Activated T-helper 1 cell treated with Interleukin-2 at 50 U/mL for 16 hours (primary cell): ENCODE measurements at places on chromosomes 5 and 9.

DNA sequence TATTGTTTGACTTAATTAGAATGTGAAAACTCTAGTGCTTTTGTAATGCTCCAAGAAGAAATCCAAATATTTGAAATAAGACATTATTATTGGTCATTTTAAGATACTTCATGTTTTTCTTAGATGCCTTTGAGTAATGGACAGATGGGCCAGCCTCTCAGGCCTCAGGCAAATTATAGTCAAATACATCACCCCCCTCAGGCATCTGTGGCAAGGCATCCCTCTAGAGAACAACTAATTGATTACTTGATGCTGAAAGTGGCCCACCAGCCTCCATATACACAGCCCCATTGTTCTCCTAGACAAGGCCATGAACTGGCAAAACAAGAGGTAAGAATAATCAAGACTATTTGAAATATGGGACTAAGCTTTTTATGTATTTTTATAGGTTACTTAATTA is 69.2 kb upstream of the SREK1 start:
- no peak for DNase-seq

GRCh38 chr5:173328844-173329490 is 753 bp upstream of the STC2 start:
- no peak for DNase-seq

DNA sequence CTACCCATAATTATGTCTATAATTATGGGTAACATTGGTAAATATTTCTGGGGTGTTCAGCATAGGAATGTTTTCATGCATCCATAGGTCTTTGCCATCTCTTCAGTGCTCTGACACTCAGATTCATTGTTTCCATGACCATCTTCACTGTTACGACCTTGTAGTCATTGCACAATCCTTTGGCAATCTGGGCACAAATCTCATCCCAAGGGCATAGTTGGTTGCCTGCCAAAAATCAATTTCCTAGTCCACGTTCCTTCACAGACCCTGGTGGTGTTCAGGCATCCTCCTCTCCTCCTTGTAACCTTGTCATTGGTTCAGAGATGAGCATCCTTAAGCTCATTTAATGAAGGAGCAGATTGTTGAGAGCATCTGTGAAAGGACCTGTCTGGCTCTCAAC is 1400.7 kb downstream of the CDH12 start:
- DNase-seq: no peak

DNA sequence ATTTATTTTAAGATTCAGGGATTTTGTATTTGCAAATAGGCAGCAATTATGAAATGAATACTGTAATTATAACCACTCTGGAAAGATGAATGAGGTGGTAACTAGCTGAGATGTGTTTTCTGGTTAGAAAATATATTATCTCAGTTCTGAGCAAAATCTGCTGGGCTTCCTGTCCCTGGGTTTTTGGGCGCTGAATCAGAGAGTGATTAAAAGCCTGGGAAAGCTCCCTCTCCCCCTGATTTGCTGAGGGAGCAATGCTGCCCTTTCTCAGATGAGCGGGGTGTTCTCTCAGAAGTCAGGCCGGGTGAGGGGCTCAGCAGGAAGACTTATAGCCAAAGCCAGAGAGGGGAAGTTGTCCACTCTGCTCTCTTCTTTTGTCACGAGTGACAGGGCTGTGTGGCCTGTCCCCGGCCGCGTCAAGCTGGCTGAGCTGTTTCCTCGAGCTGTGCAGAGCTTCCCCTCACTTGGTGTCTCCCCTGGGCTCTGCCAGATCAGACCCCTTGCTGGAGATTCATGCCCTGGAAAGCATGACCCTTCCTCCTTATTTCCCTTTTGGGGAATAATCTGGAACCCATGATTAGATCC is 39.8 kb upstream of the PITX1 start:
- DNase-seq: no peak

DNA sequence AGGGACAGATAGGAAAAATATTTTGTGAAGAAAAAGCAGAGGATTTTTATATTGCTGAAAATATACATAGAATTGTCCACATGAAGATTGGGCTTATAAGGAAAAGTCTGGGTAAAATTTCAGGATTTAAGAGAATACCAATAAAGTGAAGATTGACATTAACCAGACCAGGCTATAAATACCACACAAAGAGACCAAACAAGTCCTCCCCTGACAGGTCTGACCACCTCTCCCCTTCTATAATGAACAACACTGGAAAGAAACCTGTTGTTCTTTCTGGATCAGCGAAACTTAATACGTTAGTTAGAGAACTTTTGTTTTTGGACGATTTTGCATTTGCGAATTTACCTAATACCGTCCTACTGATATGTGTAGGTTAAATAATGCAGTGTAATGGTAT is 138.3 kb downstream of the ISL1 start:
- DNase-seq: no peak

- DNase-seq: no peak
These were observed 173.6 kb upstream of the MAP3K1 start for GRCh38 chr5:56641635-56642260.

DNA sequence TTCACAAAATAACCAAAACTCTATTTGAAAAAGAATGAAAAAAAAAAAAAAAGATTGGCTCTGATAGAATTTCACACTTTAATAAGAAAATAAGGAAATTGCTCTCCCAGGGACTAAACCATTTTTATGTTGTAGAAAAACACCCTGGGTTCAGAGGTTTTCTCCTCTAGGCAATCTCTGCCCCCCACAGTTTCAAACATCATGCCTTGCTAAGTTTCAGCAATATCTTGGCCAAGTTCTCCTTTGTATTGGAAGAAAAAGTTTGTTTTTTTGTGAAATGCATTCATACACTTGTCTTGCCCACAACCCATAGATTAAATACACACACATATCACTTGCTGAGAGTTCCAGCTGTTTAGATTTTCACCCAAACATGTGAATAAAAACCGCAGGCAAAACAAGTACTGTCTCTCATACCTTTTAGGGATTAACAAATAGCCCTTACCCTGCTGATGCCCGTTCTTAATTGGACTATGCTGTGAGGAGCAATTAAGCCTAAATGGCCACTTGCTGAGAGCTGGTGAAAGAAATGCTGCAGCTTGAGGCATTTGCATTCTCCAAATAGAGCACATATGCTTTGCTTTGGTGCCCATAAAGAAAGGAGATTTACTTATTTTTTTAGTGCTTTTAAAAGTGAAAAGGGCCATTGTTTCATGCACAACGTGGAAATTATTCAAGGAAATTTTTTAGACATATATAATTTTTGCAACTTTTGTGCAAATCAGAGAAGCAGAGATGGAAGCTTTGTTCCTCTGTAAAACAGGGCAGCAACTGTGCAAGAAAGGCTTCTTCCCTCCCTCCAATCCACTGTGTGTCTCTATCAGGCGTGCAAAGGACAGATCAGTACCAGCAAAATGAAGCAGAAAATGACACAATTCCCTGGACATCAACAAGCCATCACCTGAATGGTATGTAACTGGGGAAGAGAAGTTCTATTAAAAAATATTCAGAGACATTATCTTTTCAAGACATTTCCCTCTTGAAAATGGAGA is 262.4 kb upstream of the KIF2A start:
- no peak for DNase-seq

- no peak for DNase-seq
These were observed 146.1 kb upstream of the SLC44A1 start for GRCh38 chr9:105098370-105098769.

DNA sequence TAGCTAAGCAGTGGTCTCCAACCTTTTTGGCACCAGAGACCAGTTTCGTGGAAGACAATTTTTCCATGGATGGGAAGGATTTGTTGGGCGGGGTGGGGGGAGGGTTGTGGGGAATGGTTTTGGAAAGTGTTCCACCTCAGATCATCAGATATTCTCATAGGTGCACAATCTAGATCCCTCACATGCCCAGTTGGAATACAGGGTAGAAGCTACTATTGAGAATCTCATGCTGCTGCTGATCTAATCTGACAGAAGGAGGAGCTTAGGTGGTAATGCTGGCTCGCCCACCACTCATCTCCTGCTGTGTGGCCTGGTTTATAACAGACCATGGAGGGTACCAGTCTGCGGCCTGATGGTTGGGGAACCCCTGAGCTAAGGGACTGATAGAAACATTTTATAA is 662.7 kb upstream of the RGMB start:
- no peak for DNase-seq

DNA sequence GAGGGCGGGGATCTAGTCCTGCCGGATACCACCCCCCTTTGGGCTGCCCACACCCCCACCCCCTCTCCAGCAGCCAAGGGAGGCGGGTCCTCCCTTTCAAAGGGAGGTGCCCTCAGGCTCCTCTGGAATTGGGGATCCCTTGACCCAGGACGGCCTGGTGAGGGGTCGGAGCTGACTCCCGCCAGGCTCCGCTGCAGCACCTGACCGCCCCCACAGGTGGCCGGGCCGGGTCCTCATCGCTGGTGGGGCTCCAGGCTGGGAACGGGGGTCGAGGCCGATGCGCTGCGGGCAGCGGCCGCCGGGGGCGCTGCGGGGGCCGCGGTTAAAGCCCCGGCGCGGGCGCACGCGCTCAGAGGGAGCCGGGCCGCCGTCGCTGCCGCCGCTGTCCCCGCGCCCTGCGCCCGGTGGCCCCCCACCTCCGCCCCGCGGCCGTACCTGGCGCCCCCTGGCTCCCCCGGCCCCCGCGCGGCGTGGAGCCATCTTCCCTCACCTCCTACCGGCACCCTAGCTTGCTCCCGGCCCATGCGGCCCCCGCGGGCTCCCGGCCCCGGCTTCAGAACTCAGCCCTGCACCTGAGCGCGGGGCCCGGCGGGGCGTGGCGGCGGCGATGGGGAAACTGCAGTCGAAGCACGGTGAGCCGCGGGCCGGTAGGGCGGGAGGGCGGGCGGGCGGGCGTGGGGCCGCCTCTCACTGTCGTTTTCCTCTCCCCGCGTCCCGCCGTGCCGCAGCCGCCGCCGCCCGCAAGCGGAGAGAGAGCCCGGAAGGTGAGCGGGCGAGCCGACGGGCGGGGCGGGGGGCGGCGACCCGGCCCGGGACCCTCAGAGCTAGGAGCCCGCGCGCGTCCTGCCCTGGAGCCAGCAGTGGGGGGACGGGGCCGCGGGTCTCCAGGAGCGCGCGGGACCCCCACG is at the start of gene NKD2:
Gene NKD2, plus strand, starts transcription at position 352 of the 908 bp plus-strand sequence. Its CDS starts 256 bp downstream, at position 608.
- DNase-seq: no peak

GRCh38 chr9:127754099-127755060 is 19.3 kb upstream of the TOR2A start:
- no peak for DNase-seq

GRCh38 chr9:99824378-99825171 is 2.9 kb downstream of the NR4A3 start:
- DNase-seq: peak; percentile 24

- DNase-seq: no peak
These were observed 154.9 kb downstream of the FGF18 start for GRCh38 chr5:171574376-171574775.

DNA sequence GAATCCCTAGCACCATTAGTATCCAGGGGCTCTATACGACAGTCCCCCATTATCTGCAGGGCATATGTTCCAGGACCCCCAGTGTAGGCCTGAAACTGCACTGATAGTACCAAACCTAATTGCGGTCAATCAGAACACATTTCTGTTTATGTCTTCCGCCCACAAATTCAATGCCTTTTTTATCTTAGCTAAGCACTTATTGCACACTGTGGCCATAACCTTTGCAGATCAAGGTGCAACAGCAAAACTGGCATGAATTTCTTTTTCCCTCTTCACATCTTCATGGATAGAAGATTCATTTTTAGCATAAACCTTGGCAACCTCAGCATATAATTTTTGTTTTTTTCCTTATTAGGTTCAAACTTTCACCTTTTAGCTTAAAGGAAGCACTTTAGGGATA is 361.1 kb downstream of the DEPDC1B start:
- no peak for DNase-seq

DNA sequence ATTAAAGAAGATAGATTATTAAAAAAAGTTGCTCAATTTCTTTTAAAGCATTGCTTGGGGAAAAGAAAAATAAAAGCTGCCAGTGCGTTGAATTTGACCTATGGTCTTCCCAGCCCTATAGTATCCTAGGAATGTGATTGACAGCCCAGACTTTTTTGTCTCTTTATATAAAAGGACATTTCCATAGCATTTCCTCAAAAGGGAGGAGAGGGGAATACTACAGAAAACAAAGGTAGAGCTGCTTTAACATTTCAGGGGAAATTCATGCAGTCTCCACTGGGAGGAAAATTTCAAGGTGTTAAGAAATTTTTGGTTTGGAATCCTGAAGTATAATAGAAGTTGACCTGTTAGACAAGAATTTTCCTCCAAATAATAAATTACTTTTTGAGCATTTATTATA is 17.9 kb upstream of the GPR151 start:
- no peak for DNase-seq

DNA sequence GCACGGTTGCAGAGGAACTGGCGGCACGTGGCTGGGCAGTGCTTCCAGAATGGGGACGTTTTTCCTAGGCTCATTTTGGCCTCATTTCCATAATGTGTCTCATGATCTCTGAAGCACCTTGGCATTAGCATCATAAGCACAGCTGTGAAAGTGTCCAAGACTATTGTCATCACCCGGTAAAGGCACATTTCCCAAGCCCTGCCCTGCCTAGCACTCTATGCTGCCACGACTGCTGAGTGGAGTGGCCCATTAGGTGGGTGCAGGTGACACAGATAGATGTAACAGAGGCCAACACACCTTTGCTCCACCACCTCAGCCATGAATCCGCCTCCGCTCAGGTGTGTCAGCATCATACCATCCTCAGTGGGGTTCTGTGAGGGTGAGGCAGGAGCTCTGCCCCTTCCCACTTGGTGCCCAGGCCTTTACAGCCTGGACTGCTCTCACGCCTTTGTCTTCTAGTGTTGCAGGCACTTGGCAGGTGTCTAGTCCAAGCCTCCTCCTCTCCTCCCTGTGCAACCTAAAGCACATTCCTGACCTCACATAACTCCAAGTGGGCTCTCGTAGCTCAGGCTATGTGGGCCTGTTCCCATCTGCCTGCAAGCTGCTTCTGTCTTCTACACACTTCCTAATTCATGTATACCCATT is 213.0 kb downstream of the FSTL4 start:
- no peak for DNase-seq

- no peak for DNase-seq
These were observed 29.0 kb downstream of the LIFR start for GRCh38 chr5:38527475-38527874.

GRCh38 chr5:14064841-14065240 is 78.3 kb upstream of the TRIO start:
- no peak for DNase-seq

DNA sequence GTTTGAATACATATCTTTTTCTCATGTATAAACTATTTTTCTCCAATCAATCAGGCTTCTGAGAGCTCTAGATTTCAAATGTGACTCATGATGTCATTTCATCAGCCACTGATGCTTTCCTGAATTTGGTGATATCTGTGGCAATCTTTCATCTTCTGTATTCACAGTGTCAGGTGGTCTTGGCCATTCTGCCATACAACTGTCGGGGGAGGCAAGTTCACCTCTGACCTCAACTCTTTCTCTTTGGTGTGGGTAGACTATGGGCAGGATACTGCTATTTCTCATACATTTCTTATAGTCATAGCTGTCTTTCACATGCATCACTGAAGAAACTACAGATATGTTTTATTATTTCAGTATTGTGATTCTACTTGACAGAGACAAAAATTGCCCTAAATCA is 414.1 kb upstream of the MEF2C start:
- DNase-seq: no peak

DNA sequence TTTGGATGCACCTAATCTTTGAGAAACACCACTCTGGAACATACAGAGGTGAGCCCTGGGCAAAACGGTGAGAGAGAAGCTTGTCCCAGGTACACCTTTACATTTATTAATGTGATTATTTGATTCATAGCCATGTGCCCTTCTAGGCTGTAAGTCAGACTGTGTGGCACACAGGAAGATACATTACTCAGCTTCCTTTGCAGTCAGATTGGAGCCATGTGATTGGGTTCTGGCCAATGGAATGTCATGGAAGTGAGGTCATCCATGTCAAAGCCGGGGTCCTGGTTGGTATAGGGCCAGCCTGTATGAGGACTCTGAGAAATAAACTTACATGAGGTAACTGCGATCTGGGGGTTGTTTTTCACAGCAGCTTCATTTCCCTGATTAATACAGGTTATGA is 106.8 kb upstream of the CD180 start:
- no peak for DNase-seq
